ENCODE measurements at places on chromosomes 2 and 18.
A peak's percentile ranks its signal among the peaks of the same experiment; 100 is the strongest.

- DNase-seq = no peak
These were observed 29.2 kb downstream of the NIFK start for GRCh38 chr2:121707344-121707919.

DNA sequence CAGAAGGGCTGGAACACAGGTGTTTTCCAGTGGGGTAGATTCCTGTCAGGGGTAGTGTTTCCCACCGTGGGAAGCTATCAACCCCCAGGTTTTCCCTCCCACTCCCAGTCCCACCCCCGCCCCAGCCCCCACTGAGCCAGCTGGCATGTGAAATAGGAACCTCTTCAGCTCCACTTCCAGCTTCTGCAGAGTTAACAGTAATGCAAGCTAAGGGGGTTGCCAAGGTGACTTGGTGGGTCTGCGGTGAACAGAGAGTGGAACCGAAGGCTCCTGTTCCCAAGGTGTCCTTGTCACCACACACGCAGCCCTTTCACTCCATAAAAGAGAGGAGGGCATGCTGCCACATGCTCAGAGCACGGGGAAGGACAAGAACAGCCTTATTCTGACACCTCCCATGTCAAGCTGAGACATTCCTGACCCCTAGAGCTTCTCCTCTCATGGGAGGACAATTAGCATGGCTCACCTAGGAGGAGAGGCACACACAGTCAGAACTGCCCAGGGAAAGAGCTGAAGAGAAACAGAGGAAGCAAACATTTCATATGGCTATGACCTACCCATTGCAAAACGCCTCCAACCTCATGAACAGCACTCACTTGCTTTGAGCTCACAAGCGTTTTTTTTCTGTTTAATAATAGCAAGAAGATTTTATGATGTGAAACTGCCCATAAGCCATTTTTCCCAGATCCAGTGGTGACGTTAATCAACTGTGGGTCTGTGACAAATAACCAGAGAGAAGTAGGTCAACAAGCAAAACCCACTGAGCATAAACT lies 39.8 kb upstream of the TBC1D8 start:
- no peak for DNase-seq

- peak; percentile 27 for DNase-seq
These were observed 152.0 kb upstream of the CCDC68 start for GRCh38 chr18:55111271-55111670.

- no peak for DNase-seq
These were observed 396.9 kb downstream of the DLGAP1 start for GRCh38 chr18:4058179-4058578.

GRCh38 chr2:172259827-172260226 lies 157.1 kb upstream of the DLX2 start:
- DNase-seq = no peak

DNA sequence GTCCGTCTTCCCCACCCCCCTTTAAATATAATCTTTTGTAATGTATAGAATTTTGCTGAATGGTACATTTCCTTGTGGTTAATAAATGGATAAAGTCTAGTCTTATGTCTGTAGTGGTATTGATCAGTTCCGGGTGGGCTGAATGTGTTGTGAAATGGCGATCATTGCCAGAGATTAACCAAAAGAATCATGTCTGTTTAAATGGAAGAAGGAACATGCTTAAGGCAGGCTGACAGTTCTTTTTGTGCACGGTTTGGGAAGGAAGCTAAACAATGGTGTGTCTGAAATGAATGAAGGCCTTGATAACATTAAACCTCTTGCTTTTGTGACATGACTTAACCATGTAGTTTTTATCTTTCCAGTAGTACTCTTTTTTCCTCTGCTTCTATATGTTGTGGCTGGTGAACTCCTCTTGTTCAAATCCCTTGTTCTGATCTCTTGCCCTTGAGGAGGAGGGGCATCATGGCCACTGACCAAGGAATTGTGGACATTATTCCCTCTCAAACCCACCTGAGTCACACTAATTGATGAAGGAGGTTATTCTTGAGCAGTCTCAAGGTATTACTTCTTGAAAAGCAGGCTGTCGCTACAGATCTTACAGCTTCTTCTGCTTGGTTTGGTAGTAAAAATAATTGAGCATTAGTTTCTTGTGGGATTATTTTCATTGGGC lies 1.7 kb downstream of the ACVR2A start:
- DNase-seq = no peak

DNA sequence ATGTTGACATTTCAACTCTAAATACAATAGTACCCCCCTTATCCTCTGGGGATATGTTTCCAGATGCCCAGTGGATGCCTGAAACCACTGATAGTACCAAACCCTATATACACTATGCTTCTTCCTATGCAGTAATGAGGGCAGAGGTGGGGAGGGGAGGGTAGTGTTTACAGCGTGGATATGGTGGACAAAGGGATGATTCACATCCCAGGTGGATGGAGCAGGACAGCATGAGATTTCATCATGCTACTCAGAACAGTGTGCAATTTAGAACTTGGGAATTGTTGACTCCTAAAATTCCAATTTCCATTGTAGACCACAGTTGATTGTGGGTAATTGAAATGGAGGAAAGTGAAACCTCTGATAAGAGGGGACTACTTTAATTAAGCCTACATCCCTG lies 75.4 kb downstream of the TSN start:
- DNase-seq = no peak

DNA sequence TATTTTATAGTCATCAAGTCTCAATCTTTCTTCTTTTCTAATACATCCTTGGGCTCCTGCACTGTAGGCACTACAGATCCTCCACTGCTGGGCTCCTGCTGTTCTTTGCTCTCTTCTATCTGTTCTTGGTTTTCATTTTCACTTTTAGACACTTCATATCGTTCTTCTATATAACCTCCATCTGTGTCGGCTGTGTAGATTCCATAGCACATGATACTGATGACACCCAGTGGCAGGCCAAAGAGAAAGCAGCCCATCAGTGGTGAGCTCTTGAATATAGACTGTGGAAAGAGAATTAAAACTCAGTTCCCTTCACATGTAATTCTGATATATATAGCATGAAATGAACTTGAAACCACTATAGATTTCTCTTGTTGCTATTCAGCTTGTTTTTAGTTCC lies 38.0 kb downstream of the TMX3 start:
- DNase-seq = peak; percentile 50

DNA sequence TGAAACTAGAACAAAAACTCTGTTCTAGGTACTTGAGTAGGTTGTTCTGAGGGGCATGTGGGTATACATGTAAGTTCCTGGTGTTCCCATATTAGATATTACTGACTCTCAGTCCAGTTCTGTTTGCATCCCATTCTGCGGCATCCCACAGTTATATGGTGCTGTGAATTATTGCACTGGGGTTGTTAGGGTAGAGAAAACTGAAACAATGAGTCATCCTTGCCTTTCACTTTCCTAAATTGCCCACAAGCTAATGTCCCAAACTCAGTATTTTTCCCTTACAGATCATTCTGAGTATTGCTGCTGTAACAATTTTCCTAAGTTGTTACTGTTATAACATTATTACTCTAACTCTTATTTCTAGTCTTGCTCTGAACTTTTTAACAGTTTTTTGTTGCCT lies 3.0 kb downstream of the WDR75 start:
- no peak for DNase-seq

DNA sequence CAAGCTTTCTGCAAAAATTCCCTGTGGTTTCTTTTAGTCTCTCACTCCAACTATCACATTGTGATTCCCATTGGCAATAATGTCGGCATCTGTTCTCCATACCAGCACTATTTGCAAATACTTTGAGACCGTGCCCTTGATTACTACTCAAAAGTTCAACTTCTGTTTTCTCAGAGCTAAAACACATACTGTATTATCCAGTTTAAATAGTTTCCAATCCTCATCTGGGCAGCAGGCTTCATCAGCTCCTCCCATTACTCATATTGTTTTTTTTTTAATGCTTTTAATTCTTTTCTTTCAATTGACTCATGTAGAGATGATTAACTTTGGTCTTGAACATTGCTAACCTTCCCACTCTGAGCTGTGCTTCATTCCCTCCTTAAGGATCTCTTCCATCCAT lies 135.8 kb downstream of the METTL8 start:
- peak; percentile 88 for DNase-seq

DNA sequence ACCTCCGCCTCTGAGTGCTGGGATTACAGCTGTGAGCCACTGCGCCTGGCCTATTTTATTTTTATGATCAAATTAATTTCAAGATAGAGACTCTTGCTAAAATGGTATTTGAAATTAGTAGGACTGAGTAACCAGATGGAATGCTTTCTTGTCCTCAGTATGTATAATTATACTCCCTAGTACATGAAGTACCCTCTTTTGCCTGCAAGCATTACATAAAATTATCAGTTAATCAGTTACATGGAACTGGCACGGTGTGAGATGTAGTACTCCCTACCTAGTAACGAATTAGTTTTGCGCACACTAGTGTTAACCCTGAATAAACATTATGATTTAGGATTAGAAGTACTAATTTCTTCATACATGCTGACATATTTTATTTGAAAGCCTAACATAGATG lies 41.6 kb downstream of the RBBP8 start:
- DNase-seq = no peak

DNA sequence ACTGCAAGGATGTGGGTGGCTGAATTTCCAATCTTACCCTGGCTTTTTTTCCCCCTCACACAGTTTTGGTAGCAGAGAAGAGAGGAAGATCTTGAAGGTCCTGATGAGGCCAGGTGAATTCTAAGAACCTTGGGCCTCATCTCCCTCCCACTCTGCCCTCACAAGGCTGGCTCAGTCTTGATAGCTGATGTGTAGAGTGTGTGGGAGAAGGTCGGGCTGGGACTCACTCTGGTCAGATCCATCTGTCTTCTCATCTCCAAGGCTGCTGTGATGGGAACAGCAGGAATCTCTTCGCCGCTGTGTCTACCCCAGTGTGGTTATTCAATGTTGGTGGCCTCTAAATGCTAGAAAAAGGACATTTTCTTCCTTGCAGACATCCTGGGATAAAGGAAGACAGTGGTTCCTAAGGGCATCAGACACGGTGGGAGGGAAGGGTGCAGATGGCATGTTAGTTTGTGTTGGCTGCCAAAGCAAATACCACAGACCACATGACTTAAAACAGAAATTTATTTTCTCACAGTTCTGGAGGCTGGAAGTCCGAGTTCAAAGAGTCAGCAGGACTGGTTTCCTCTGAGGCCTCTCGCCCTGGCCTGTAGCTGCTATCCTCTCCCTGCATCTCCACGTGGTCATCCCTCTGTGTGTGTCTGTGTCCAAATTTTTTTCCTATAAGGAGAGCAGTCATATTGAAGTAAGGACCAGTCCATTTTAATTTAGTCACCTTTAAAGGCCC lies 37.6 kb upstream of the MGAT4A start:
- peak; percentile 12 for DNase-seq

DNA sequence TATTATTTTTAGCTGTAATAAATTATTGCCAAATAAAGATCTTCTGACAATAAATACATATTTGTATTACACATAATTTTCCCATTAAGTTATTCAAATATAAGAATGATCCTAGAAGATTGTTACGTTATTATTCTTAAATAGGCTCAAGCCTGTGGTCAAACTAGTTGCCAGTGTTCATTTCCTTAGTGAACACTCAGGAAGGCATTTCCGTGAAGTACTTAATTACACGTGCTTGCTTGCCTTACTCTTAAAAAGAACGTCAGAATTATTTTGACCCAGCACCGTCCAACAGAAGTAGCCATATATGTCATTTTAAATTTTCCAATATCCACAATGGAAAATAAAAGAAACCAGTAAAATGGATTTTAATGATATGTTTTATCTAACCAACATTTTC lies 249.8 kb downstream of the TXNL1 start:
- DNase-seq = no peak

- no peak for DNase-seq
These were observed 23.7 kb downstream of the ASB1 start for GRCh38 chr2:238450440-238450861.

- DNase-seq = no peak
These were observed 1.8 kb downstream of the IL18RAP start for GRCh38 chr2:102424754-102425153.

DNA sequence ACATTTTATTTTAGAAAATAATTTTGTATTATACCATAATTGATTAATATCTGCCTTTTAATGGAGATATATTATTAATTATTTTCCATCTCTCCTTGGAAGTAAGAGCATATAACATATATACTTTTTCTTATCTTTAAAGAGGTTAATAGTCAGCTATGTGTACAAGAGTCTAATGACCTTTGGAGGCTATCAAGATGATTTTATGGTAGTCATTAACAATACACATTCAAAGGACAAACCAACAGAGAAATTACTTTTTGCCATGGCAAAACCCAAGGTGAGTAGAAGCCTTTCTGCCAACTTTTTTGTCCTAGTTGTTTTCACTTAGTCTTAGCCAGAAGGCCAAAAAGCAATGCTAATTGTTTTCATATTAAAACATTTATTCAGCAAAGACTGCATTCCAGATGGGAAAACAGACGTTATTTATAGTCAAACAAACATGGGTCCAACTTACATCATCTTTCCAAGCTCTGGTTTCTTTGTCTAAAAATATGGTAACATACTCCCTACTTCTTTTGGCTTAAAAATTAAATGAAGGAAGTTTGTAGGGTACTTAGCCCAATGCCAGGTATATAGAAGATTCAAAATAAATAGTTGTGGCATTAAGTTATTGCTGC lies 9.6 kb upstream of the DYNC2LI1 start:
- peak; percentile 6 for DNase-seq

DNA sequence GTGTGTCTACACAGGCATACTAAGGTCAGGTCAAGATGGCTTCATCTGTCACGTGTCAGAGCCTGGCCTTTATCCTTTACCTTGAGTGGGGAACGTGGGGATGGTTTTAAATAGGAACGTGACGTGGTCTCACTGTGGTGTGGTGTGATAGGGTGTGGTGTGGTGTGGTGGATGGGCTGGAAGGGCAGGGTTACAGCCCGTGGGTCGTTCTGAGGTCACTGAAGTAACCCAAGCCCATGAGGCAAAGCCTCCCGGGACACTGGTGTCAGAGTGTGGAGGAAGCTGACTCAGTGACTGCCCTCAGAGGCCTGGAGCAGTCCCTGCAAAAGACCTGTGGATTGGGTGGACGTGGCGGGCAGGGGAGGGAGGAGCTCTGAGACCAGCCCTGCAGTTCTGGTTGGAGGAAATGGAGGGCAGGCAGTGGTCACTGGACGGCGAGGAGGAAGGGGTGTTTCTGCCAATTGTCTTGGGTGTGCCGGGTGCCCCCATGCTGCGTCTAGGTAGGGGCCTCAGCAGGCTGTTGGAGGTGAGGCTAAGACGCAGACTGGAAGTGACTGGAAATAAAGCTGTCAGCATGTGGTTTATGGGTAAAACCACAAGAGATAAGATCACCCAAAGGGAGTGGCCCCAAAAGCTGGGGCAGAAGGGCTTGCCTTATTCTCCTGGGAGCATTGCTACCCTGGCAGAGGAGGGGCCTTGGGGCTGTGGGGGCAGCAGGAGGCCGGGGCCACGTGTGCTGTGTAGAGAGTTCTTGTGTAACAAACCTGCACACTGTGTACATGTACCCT lies 84.8 kb downstream of the SH3RF3 start:
- DNase-seq = peak; percentile 38

GRCh38 chr2:182862091-182862490 lies 4.3 kb downstream of the FRZB start:
- no peak for DNase-seq

DNA sequence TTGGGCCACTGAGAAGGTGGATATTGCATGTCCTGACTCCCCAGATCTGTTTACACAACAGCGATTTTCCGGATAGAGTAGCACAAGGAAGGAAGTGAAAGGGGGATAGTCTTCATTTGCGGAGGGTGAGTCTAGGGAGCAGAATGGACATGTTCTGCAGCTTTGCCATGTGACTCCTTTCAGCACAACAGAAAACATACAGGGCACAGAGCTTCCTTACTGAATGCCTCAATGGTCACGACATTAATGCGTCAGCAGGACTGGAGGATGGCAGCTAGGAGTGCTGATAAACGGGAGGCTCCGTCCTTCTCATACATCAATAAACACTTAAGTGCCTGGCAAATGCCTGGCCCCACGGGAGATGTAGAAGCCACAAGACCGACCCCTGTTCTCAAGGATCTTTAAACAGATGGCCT lies 163.0 kb downstream of the FAM210A start:
- DNase-seq = no peak

GRCh38 chr2:230601510-230601909 lies 111.1 kb upstream of the CAB39 start:
- no peak for DNase-seq
